ENCODE measurements at places on chromosomes 7 and 10. TPM values are rescaled to one million over a fixed set of nuclear protein-coding genes. Genes with fewer than 3 reads are reported as not detected.

The UCMA gene
- total RNA-seq: not detected

GRCh38 chr10:44991571-44991970 is 9.2 kb upstream of the ZNF22 start:
- no peak for DNase-seq

DNA sequence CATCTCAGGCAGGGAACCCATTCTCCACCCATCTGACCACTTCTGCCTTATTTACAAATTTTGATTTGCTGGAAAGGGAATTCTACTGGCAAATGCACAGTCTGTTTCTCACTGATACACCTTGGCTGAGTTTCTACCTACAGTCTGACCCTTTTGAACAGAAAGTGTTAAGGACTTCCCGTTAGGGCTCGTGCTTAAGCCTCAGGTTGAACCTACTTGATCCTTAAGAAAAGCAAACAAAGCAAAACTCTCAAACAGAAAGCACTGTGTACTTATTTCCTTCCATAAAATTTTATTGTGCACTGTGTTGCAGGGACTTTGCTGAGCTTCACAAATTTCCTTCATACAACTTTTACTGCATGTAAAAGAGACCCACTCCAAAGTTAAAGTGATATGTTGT is 367.8 kb downstream of the NRG3 start:
- no peak for DNase-seq

DNA sequence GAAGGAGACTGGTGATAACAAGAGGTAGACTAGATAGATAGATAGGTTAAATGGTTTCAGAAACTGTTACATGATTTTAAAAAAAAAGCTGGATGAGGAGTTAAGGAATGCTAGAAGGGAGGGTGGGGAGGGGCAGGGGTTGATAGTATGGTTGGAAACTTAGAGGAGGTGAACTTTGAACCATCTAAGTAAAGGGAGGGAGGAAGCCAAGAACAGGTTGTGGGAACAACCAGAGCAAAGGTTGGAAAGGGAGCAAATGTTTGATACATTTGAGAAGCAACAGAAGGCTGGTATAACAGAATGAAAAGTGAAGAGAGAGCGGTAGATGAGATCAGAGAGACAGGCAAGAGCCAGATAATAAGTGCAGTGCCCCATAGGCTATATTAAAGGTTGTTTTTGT is 224.8 kb downstream of the FOXP2 start:
- DNase-seq: no peak

DNA sequence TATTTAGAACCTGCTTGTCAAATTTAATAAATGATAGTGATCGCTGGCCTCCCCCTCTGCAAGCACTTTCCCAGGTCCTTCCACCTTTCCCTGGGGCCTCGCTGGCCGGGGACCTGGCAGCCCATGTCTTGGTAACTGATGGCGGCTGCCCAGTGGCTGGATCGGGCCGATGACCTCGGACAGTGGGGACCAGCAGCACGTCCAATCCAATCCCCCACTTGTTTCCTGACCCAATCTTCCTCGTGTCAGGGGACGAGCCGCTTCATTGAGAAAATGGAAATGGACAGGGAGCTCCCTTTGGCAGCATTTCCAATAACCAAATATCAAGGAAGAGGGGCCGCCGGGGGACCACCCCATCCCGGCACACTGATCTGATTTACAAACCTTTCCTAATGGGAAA is 17.2 kb downstream of the EBF3 start:
- no peak for DNase-seq

DNA sequence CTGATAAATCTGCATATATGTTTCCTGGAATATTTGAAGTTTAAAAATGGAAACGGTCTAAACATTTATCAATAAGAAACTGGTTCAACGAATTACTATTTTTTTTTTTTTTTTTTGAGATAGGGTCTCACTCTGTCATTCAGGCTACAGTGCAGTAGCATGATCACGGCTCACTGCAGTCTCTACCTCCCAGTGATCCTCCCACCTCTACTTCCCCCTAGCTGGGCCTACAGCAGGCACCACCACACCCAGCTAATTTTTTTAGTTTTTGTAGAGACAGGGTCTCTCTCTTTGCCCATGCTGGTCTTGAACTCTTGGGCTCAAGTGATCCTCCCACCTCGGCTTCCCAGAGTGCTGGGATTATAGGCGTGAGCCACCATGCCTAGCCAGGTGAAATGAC is 68.3 kb downstream of the UBE2H start:
- no peak for DNase-seq

- no peak for DNase-seq
Observed at GRCh38 chr7:30133736-30134610, 813 bp upstream of the MTURN start.

The PAPSS2 gene
- 38.6 TPM for total RNA-seq

DNA sequence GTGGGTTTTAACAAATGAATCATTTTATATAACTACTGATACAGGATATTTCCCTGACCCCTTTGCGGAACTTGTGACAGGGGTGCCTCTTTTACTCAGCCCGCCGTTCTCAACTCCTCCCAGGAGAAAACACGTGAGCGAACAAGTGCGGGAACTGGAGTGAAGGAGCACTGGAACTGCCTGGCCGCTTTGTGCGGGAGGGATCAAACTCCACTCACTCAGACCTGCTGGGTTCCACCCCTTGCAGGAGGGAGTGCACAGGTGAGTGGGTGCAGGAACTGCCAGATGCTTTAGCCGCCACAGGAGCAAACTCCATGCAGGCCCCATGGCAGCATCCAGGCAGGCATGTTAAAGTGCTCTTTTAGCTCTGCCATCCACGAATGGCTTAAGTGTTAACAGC is 513.4 kb upstream of the GRM3 start:
- DNase-seq: no peak

The ALOX5 gene
- total RNA-seq: not detected

The OR6B1 gene
- total RNA-seq: not detected

DNA sequence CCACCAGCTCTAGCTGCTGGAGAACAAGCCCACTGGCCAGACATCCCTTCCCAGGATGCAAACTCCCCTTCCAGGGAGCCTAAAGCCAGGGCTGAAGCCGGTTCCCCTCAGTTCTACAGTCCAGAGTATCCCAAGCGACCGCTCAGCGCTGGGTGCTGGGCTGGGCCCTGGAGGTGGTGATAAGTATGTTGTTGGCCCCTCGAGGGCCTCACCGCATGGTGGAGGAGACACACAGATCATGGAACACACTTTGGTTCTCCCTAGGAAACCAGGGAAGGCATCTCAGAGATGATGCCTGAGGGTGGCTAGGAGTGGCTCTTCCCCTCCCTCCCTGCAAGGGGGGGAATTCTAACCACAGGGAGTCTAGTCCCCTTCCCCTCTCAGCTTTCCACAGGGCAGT is 4.4 kb downstream of the PODXL start:
- DNase-seq: no peak

The SEC31B gene
- 1.2 TPM for total RNA-seq

- DNase-seq: no peak
Observed at GRCh38 chr10:124701881-124702656, 42.1 kb downstream of the FAM53B start.

- no peak for DNase-seq
Observed at GRCh38 chr7:143397710-143398530, 10.7 kb downstream of the EPHA1 start.

The CCDC6 gene
- 19.0 TPM for total RNA-seq

GRCh38 chr10:103534621-103535498 is 41.4 kb downstream of the NEURL1 start:
- no peak for DNase-seq

Data from MG63 (cell line).